ENCODE measurements at places on chromosomes 2 and 18. TPM values are rescaled to one million over a fixed set of nuclear protein-coding genes. Genes with fewer than 3 reads are reported as not detected.

DNA sequence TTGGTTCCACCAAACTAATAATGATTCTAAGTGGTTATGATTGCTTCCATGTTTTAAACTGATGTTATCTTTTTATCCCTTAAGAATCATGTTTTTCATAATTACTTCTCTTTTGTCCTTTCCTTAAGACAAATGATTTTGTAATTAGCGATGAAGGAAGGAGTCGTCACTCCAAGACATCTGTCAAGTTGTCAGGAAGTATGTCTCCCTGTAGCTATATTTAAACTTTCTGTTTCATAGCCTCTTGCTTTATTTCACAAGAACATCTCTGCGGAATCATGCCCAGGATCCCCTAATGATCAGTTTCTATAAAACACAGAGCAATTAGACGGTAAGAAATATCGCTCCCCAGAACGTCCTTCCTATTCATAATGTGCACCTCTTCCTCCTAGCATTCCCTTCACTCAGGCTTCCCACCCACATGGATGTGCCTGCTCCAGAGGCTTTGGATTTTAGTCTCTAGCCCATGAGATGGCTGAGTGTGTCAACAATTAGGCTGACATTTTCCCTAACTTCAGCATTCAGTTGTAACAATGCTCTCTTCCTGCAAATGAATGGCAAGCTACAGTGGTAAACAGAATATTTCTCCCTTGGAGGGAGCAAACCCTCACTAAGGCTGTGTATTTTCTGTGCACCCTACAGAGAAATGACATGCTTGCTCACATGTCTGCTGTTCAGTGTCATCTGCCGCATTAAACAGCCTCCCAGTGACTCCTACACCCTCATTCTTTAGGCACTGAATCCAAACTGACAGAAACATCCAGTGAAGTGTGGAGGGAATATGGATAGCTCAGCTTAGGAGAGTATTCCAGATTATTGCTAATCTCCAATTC, 879.6 kb upstream of the CELF4 start:
- DNase-seq = no peak
- H3K36me3 ChIP-seq = no peaks in the 10 kb centered on the region
- no peak overlapping the region for H3K4me3 ChIP-seq
- H3K27me3 ChIP-seq = no peaks in the 10 kb centered on the region
- no peaks in the 10 kb centered on the region for H3K4me1 ChIP-seq

DNA sequence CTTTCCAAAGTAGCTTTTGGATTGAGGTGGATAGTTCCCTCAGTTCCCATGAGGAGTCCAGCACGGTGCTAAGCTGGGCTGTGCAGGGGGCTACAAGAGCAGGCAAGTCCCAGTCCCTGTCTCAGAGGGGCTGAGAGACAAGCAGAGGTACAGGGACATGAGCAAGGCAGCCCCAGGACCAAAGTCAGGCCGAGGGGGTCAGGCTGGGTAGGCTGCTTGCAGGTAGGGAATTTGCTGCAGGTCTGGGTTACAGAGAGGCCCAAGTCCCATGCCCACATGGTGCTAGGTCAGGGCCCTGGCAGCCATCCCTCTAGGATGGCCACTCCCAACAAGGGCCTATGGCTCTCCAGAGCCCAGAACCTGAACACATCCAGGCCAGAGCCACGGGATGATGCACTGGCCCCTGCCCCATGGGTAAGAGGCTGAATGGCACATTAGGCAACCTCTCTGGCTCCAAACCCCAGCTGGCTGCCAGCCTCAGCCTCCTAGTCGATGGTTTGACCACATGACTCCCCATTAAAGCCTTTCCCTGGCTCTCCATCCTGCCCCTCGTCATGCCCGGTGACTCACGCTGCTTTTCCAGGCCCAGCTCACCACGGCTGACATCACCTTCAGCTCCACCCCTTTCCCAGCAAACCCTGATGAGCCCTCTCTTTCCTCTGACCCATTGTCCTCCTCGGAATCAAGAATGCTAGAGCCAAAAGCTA, 83.7 kb downstream of the SDC1 start:
- no peak overlapping the region for H3K27ac ChIP-seq
- H3K27me3 ChIP-seq = no peaks in the 10 kb centered on the region
- no peak for DNase-seq
- H3K4me3 ChIP-seq = no peak overlapping the region
- peaks cover 7% of the 10 kb centered on the region for H3K4me1 ChIP-seq

DNA sequence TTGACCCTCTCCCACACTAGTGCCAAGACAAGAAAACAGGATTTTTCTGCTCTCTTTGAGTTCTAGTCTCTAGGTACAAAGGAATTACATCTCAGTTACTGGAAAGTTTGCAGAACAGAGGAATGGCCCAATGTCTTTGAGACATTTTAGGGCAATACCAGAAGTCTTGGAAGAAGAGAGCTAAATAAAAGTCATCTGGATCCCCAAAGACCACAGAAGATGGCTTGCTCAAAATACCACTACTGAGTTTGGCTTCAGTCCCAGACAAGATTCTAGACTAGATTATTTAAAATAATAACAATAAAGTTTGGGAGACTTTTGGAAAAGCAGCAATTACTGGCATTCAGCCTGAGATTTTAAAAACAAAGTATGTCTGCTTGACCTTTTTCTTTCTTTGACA, 61.9 kb upstream of the HK2 start:
- no peak overlapping the region for H3K4me3 ChIP-seq
- DNase-seq = no peak
- H3K4me1 ChIP-seq = peaks cover 53% of the 10 kb centered on the region
- H3K36me3 ChIP-seq = no peaks in the 10 kb centered on the region

- no peak overlapping the region for H3K4me3 ChIP-seq
- H3K4me1 ChIP-seq = peaks cover 5% of the 10 kb centered on the region
- H3K27me3 ChIP-seq = peaks cover 4% of the 10 kb centered on the region
- no peak overlapping the region for H3K27ac ChIP-seq
Measured at GRCh38 chr2:29057006-29057405, 17.3 kb downstream of the PCARE start.

DNA sequence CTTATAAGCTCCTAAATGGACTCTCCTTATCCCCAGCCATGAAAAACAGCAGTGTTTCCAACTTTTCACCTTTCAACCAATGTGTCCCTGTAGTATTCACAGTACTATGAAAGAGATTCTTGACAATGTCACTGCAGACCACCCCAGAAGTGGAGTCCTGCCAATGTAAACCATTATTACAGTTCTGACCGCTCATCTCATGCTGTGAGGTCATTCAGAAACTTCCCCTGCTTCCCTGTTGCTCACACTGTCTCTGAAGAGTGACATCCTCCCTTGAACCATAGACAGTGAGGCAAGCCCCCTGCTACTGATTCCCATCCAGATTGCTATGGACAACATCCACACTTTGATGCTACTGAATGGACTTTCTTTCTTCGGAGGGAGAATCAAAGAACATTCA, 1523.7 kb upstream of the ACVR2A start:
- H3K36me3 ChIP-seq = no peaks in the 10 kb centered on the region
- H3K4me1 ChIP-seq = peaks cover 20% of the 10 kb centered on the region
- peak overlapping the region; percentile 7 for H3K27ac ChIP-seq
- no peak for DNase-seq
- H3K4me3 ChIP-seq = no peak overlapping the region

- no peak for DNase-seq
- H3K36me3 ChIP-seq = no peaks in the 10 kb centered on the region
- H3K4me3 ChIP-seq = no peak overlapping the region
- H3K27me3 ChIP-seq = peaks cover 39% of the 10 kb centered on the region
- H3K4me1 ChIP-seq = peaks cover 11% of the 10 kb centered on the region
- H3K27ac ChIP-seq = no peak overlapping the region
Measured at GRCh38 chr2:132665401-132666140, 4.4 kb downstream of the LYPD1 start.

DNA sequence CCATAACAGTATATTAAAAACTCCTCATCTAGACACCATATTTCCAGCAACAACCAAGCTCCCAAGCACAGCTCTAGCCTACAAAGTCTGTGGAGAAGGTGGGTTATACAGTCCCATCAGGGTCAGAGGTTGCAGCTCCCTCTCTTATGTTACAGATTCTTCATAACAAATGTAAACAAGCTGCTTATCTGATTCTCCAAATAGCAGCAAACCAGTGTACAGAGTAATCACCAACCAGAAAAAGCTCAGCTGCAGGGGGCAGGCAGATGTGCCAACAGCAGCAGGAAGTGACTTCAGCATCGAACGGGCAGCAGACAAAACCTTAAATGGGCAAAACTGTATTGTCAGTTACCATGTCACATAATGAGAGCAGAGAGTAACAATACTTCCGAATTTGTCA, 52.9 kb upstream of the NABP1 start:
- no peak overlapping the region for H3K4me3 ChIP-seq
- no peak for DNase-seq
- no peaks in the 10 kb centered on the region for H3K36me3 ChIP-seq
- H3K27me3 ChIP-seq = no peaks in the 10 kb centered on the region
- no peak overlapping the region for H3K27ac ChIP-seq
- peaks cover 4% of the 10 kb centered on the region for H3K4me1 ChIP-seq

DNA sequence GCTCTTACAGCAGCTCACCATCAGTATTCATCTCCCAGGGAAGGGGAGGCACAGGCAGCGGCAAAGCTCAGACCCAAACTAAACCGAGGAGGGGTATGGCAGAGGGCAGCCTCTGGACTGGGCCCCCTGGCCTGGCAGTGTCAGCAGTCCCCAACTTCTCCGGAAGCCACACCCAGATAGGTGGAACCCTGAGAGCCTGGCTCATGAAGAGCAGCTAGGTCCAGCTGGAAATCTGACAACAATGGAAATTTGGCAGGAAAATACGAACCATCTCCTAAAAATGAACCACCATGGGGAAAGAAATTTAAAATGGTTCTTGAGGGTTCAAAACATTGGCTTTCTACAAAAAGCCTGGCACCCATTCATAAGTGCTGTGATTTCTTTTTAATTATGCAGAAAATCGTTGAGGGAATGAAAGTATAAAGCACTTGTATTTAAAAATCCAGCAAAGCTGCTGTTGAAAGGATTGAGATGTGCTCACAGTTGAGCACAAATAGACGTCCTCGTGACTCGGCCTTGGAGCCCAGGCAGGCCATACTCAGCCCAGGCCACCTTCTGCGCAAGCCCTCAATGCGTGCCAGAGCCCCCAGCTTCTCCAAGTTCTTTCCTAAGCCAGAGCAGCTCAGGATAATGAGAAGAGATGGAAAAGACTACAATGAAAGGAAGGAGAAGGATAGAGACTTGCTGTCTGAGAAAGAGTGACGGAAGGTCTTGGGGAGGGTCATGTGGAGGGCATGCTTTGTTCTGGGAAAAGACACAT, 93.0 kb downstream of the COL6A3 start:
- peak overlapping the region; percentile 17 for H3K27ac ChIP-seq
- no peak overlapping the region for H3K4me3 ChIP-seq
- peaks cover 46% of the 10 kb centered on the region for H3K4me1 ChIP-seq
- DNase-seq = no peak
- peaks cover 5% of the 10 kb centered on the region for H3K36me3 ChIP-seq

Gene LMAN2L
- 21.2 TPM for total RNA-seq

Gene CD8B2
- not detected for total RNA-seq

Gene KIF1A
- 4.3 TPM for total RNA-seq

Gene ASB18
- total RNA-seq = not detected

Gene ANKRD30BL
- not detected for total RNA-seq

Data from osteocyte (in vitro differentiated cells).